ENCODE measurements at places on chromosomes 5 and 9.

- DNase-seq = no peak
Observed at GRCh38 chr5:123814801-123815470, 303.0 kb downstream of the CSNK1G3 start.

DNA sequence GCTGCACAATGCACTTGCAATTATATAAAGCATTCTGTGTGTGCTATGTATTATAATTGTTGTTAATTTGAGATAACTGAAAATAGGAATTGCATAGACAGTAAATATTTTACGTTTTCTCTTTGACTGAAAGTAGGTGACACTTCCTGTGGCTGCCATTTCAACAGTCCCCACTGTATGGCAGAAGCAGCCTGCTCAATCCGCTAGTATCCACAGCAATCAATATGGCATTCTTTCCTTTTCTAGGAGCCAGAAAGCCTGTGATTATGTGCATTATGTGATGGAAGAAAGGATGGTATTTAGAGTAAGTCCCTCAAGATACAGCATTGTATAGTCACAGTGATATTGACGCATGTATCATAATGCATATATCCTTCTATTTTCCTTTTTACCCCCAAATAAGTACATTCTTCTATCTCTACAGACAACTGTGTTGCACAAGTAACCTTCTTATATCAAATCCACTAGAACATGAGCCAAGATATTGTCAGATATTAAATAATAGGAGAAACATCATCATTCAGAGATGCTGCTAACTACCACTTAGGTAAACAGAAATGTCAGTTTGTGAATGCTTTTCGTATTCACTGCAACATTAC, 59.7 kb downstream of the CARTPT start:
- DNase-seq = no peak

GRCh38 chr9:110443146-110443865, 105.6 kb upstream of the TXNDC8 start:
- DNase-seq = no peak

DNA sequence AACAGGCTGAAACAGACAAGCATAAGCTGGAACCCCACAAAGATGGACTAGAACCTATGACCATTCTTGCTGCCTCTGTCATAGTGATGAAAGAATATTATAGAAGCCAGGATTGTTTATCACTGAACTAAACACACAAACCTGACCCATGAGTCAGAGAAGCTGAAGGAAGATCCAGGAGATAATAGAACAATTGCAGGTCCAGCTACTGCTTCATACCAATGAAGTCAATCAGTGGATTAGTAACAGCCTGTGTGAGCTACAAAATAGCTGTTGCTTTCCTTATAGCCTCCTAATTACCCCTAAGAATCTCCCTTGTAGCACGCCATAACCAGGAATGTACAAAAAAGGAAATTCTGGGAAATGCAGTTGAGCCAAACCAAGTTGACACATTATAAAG, 459.9 kb upstream of the ZNF462 start:
- DNase-seq = no peak

- no peak for DNase-seq
Observed at GRCh38 chr9:77000330-77000729, 19.1 kb upstream of the FOXB2 start.

DNA sequence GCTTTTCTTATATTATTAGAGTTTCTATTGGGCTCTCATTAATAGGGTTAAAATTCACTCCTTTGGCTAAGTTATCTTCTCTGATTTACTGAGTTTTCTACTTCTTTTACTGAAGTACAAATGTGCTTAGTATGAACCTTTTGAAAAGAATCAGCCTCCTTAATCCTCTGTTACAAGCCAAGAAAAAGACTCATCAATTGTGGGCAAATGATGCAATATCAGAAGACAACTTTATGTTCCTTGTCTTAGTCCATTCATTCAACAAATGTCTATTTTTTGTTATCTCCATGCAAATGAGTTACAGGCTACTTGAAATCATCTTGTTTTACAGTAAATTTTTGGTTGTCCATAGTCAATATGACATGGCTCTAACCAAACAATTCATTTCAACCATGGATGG, 40.3 kb downstream of the SNCAIP start:
- no peak for DNase-seq

DNA sequence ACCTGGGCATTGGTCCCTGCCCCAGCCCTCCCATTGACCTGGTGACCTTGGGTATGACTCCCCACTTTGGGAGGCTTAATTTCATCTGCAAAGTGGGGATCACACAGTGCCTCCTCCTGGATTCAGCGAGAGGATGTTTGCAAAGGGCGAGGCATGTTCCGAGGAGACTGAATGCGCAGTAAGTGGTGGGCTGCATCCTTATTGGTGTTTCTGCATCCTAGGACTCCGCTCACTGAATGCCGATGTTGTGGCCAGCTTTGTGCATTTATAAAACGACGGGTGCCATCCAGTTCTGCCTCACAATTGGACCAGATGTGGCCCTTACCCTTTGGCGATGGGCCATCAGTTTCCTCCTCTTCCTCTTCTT, 23.5 kb upstream of the AIF1L start:
- DNase-seq = no peak

GRCh38 chr9:38707885-38708637, 11.9 kb downstream of the FAM240B start:
- no peak for DNase-seq

DNA sequence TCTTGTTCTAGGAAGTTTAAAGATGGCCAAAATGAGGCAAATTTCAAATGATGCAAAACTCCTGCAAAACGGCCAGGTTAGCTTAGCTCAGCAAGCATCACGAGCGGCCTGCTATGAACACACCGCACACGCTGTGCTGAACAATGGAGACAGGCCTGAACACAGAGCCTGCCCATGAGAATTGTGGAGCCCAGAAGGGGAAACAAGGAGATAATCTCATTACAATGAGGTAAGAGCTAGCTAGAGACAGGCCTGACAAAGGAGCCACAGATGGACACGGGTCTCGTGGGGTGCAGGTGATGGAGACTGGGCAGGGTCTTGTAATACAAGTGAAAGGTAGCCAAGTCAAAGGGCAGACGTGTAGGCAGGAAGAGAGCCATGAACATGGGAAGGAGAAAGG, 50.2 kb downstream of the PSMB7 start:
- no peak for DNase-seq

- no peak for DNase-seq
Observed at GRCh38 chr5:41896230-41896629, 7.9 kb upstream of the RIMOC1 start.

- no peak for DNase-seq
Observed at GRCh38 chr5:126613941-126614592, 13.3 kb downstream of the PHAX start.

DNA sequence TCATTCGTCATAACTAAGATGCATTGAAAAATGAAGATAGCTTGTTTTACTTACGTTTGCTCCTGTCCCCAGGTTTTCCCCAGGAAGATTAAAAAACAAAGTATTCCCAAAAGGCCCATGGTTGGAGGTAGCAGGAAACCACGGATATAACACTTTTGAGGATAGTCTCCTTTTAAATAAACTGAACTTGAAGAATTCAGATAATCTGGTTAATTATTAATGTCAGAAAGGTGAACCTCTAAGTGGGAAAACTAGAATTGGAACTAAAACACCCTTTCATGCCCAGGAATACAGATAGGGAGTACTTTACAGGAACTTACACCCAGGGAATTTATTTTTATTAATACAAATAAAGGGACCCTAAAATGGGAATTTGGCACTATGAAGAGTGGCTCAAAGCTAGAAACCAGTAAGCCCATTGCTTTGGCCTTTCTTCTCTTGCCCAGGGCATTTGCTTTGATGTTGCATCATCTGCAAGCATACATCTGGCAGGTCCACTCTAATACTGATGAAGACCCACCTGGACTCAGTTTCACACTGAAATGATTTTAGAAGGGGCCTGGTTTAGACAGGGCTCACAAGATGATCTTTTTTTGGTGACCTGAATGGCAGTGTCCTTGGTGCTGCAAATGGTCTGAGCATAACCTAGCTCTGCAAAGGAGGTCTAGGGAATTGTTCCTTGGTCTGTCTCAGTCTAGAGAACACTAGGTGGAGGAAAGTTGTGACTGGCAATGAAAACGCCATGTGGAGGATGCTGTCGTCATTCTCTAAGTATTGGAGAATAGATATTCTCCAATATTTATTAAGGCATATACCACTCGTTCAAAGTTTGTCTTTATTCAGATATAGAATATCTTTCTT, at the start of gene C5:
C5 (minus strand) TSS at position 148 of the 861 bp plus-strand sequence; CDS start at position 119, 29 bp downstream.
- no peak for DNase-seq

GRCh38 chr9:16726718-16727451, 143.6 kb downstream of the BNC2 start:
- DNase-seq = no peak

DNA sequence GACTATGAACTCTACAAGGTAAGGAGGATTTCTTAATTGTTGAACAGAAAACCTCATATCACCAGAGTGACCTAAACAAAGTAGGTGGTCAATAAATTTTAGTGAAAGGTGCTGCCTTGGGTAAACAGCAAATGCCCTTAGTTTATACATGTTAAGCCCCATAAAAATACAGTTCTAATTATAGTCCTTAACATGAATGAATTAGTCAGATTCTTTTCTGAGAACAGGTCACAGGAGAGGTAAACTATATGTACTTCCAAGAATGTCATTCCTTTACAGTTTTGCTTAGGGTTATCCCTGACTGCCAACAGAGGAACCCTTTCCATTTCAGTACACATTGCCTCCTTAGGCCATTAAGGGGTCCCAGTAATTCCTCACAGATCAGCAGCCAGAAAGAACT, 64.9 kb downstream of the PLPP1 start:
- no peak for DNase-seq

DNA sequence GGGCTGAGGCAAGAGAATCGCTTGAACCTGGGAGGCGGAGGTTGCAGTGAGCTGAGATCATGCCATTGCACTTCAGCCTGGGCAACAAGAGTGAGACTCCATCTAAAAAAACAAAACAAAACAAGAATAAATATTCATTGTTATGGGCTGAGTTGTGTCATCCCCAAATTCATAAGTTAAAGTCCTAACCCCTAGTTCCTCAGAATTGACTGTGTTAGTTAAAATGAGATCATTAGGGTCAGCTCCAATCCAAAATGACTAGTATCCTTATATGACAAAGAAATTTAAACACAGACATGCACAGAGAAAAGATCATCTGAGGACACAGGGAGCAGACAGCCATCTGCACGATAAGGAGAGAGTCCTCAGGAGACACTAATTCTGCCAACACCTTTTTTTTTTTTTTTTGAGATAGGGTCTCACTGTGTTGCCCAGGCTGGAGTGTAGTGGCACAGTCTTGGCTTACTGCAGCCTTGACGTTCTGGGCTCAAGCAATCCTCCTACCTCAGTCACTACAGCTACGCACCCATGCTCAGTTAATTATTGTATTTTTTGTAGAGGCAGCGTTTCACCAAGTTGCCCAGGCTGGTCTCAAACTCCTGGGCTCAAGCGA, 32.1 kb upstream of the GCNT1 start:
- DNase-seq = no peak

GRCh38 chr9:132745756-132746709, 75.8 kb downstream of the GTF3C4 start:
- DNase-seq = no peak

- DNase-seq = no peak
Observed at GRCh38 chr5:111507276-111507675, 5.1 kb downstream of the STARD4 start.

DNA sequence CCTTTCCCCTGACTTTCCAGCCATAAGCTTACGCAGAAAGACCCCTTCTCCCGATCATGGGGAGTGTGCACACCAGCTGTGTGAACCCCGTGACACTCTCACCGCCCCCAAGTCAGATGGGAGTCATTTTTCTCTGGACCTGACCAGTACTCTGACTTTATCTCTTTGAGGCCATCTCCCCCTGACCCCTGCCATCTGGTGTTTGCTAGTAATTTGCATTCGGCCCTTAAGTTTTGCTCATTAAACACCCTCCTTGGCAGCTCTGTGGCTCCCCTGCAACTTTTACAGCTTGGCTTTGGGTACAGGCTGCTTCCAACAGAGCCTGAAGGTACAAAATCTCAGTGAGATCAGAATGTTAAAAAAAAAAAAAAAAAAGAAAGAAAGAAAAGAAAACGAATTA, 43.9 kb downstream of the PDZD2 start:
- no peak for DNase-seq

All from stimulated activated CD4-positive, alpha-beta T cell treated with anti-CD3 and anti-CD28 coated beads, Interleukin-1b, Interleukin-23, amount 100 ng/mL, for 1 hour (primary cell).